ENCODE measurements at places on chromosomes 2 and 18.

GRCh38 chr2:137940154-137940553 is 24.1 kb upstream of the HNMT start:
- DNase-seq, result no peak

DNA sequence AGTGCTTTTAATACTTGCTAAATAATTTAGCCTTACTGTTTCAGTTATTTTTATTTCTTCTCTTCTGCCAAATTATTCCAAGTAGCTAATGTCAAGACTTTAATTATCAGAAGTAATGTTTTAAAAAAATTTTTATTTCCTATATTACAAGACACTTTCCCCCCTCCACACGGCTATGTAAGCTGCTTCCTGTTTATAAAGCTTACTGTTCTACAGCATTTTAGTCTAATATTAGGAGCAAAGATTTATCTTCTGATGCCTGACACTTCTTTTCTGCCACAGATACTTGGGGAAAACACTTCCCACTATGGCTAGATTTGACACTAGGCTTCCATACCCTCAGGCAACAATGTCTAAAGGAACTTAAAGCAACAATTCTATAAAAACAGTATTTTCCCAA is 62.3 kb downstream of the ROCK1 start:
- DNase-seq, result no peak

DNA sequence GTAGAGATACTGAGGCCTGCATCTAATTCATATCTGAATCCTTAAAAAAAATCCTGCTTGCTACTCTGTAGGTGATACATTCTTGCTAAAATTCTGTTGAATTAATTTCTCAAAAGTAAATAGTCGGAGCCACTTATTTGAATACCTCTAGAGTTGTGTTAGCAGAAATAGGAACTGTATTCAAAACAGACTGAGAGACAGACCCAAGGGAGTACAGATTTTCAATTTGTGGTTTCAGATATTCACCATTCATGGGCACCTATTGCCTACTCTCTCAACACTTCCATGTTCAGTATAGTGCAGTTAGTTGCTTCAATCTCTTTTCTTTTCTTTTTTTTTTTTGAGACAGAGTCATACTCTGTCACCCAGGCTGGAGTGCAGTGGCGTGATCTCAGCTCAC is 46.6 kb upstream of the CTLA4 start:
- DNase-seq, result no peak

- no peak for DNase-seq
Observed at GRCh38 chr18:24736662-24737330, 276.4 kb downstream of the HRH4 start.

- DNase-seq, result no peak
Observed at GRCh38 chr2:170862286-170862902, 45.7 kb downstream of the GAD1 start.
